ENCODE measurements at places on chromosomes 4 and X. TPM values are rescaled to one million over a fixed set of nuclear protein-coding genes. Genes with fewer than 3 reads are reported as not detected.

GRCh38 chr4:182179105-182179504, 64.1 kb upstream of the TENM3 start:
- DNase-seq, result no peak

- DNase-seq, result no peak
Observed at GRCh38 chr4:78707268-78707667, 68.9 kb upstream of the BMP2K start.

DNA sequence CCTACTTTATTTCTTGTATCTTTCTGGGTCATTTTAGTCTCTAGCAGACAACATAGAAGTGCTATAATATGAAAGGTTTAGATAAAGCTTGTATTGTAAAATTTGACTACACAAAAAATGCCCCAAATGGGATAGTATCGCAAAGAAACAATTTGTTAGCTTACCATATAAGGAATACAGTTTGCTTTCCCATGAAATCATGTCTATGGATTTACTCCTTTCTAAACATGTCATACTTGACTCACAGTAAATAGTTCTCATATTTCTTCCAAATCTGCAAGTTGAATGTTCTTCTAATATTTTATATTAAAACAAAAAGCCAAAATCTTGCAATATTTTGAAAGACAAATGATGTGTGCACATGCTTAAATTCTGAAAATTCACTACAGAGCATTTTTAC, 103.9 kb downstream of the PPA2 start:
- DNase-seq, result no peak

- DNase-seq, result no peak
Observed at GRCh38 chrX:114390251-114390796, 193.6 kb upstream of the HTR2C start.

Gene CXCL5
- not detected for total RNA-seq

Gene TCEAL1
- 25.2 TPM for total RNA-seq

Gene NAP1L5
- total RNA-seq, result 0.28 TPM

Gene YIPF7
- not detected for total RNA-seq

Gene TCEAL6
- not detected for total RNA-seq

Measured in PC-9 (cell line).